ENCODE measurements at places on chromosomes 11 and 22. TPM values are rescaled to one million over a fixed set of nuclear protein-coding genes. Genes with fewer than 3 reads are reported as not detected.

GRCh38 chr22:22714600-22715335 lies 70.4 kb downstream of the GGTLC2 start:
- DNase-seq: no peak

DNA sequence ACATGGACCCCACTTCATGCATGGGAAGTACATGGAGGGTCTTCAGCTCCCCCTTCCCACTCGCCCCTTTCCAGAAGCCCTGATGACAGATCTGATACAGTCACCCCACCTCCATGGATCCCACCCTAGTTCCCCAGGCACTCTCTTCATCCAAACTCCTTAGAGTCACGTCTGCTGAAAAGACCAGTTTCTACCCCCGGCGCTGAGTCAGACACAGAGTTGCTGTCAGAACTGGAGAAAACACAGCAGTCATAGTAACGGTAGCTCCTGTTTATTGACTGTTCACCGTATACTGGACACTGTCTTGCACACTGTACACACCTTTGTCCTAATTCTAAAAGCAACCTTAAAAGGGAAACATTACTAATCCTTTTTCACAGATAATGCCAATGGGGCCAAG lies 29.1 kb downstream of the DRD2 start:
- peak; percentile 77 for DNase-seq

- no peak for DNase-seq
Observed at GRCh38 chr11:4704790-4705334, 278 bp downstream of the MMP26 start.

DNA sequence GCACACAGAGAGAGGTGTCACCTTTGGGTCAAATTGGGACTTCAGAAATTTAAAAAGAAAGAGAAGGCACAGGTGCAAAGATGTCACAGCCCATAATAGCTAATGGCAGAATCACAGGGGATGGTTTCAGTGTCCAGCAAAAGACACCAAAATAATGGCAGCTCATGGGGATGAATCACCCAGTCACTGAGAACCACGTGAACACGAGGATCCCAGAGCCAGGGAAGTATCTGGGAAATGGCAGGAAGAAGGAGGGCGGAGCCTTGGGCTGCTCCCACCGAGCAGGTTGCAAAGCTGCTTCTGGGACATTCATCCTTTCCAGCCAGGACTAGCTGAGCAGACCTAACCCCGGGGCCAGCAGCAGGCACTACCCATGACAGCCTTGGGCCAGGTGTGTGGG lies 45.6 kb downstream of the TRMU start:
- DNase-seq: peak; percentile 73

- DNase-seq: peak; percentile 30
Observed at GRCh38 chr11:111639226-111639925, 37.1 kb downstream of the SIK2 start.

DNA sequence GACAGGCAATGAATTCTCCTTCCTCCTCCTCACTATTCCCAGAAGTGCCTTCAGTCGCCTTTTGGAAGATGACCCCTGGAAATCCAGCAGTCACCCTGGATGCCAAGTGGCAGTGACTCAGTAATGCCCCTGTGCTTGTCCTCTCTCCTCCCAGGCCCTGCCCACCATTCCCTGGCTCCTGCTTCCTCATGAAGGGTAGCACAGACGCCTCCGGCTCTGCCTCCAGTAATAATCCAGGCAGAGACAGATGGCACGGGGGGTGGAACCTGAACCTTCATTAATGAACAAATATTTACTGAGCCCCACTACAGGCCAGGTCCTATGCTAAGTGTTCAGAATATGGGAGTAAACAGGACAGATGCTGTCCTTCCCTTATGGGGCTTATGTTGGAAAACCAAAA lies 23.2 kb downstream of the SYT13 start:
- peak; percentile 81 for DNase-seq

DNA sequence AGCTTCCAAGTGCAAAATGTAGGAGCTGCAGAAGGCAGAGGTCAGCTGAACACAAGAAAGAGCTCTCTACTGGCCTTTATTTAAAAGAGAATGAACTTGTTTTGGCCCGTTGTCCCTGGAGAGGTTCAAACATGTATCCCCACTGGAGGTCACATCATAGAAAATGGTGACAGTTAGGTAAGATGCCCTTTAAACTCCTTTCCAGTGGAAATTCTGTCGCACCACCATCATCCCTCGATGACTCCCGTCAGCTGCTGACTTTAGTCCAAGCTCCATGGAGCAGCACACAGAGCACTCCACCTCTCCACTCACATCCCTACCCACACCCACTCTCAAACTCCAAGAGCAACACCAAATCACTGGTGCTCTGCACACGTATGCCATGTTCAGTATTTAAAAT lies 15.2 kb upstream of the P4HA3 start:
- no peak for DNase-seq

GRCh38 chr22:24010018-24010391 lies 1.1 kb upstream of the CABIN1 start:
- DNase-seq: no peak

DNA sequence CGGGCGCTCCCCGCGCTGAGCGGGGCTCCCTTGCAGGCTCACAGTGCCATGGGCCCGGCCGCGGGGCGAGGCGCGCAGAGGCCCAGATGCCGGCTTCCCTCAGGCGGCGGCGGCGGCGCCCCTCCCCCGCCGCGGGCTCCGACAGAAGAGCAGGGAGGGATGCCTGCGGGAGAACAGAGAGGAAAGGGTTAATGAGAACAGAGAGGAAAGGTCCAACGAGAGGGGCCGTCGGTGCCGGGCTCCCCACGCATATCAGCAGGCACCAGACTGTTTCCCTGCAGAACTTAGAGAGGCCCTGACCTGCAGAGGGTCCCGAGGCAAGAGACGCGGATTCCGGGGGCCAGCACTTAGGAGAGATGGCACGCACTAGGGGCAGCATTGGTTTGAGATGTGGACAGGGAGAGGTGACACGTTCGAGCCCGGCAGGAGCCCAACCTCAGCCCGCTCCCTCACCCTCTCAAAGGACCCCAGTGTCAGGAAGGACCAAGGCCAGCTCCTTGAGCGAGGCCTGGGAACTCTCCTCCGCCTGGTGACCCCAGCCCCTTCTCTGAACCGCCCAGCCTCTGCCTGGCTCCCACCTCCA lies 9.1 kb downstream of the NRXN2 start:
- DNase-seq: no peak

- DNase-seq: peak; percentile 98
Observed at GRCh38 chr11:65420979-65421793, 1.4 kb upstream of the NEAT1 start.

GRCh38 chr22:45587638-45588505 lies 83.8 kb upstream of the ATXN10 start:
- DNase-seq: peak; percentile 70

- no peak for DNase-seq
Observed at GRCh38 chr22:17764036-17764435, 10.2 kb downstream of the BID start.

DNA sequence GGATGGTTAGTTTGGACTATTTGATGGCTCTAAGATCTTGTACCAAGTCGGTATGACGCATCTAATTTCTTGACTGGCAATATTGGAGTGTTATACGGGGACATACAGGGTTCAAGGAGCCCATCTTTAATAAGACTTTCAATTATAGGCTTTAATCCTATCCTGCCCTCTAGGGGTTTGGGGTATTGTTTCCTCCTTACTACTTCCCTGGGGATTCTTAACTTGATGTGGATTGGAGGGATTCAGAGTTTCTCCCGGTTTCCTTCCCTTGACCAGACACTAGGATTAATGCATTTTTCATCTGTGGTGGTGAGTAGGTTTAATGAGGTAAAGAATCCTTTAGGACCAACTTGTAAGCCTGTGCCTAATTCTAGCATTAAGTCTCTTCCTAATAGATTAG lies 18.8 kb downstream of the CYP2D6 start:
- DNase-seq: no peak

DNA sequence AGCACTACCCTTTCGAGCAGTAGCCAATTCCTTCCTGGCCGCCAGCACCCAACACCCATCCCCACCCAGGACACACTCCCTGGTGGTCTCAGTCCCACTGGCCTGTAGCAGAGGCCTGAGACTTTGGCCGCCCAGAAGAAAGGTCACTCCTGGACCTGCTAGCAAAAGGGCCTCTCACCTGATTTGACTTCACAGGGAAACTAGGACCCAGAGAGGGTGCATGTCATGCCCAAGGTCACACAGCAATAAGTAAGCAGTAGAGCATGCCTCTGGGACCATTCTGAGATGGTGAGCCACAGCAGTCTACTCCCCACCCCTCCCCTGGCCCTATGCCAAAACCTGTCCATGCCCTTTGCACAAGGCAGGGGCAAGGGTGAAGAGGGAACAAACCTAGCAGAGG lies 7.3 kb downstream of the ARRB1 start:
- no peak for DNase-seq

GRCh38 chr11:123261345-123262106 lies 66.5 kb upstream of the CLMP start:
- DNase-seq: peak; percentile 76

- DNase-seq: peak; percentile 34
Observed at GRCh38 chr11:12434325-12434654, 56.9 kb downstream of the PARVA start.

- DNase-seq: peak; percentile 31
Observed at GRCh38 chr11:35003186-35003585, 86.8 kb downstream of the PDHX start.

DNA sequence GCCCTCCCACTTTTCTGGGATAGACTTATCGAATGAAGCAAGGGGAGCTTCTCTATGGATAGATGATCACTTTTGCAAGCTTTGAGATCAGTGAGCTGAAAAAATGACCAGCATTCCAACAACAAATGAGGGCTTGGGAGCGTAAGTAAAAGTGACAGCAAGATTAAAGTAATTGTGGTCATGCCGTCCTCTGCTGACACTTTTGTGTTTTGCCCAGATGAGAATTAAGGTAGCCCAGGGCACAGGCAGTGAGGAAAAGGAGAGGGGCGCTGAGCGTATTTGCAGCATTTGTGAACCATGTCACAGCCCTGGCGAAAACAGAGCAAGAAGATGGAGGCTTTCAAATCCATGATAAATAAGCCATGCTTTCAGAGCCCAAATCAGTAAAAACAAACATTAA lies 24.6 kb upstream of the TMA7B start:
- DNase-seq: no peak

DNA sequence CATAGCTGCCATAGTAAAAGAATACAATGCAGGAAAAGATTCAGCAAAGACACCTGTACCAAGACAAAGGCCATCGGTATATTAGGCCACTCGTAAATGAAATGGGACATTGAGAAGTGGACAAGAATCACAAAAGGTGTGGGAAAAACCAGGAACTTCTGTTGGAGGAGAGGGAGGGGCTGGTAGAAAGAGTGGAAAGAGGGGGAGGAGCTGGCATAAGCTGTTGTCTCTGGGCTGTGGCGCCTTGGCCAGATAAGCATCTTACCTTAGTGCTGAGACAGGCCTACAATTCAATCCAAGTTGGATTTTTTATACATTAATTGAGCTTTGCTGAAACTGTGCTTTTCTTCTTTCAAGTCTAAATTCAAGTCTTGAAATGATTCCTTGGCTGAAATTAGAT lies 37.1 kb downstream of the ZNF202 start:
- no peak for DNase-seq

- DNase-seq: no peak
Observed at GRCh38 chr11:18804199-18804999, 12.8 kb upstream of the PTPN5 start.

GRCh38 chr11:77151804-77152509 lies 23.9 kb downstream of the MYO7A start:
- no peak for DNase-seq

GRCh38 chr11:128195057-128195751 lies 392.2 kb downstream of the ETS1 start:
- DNase-seq: no peak

DNA sequence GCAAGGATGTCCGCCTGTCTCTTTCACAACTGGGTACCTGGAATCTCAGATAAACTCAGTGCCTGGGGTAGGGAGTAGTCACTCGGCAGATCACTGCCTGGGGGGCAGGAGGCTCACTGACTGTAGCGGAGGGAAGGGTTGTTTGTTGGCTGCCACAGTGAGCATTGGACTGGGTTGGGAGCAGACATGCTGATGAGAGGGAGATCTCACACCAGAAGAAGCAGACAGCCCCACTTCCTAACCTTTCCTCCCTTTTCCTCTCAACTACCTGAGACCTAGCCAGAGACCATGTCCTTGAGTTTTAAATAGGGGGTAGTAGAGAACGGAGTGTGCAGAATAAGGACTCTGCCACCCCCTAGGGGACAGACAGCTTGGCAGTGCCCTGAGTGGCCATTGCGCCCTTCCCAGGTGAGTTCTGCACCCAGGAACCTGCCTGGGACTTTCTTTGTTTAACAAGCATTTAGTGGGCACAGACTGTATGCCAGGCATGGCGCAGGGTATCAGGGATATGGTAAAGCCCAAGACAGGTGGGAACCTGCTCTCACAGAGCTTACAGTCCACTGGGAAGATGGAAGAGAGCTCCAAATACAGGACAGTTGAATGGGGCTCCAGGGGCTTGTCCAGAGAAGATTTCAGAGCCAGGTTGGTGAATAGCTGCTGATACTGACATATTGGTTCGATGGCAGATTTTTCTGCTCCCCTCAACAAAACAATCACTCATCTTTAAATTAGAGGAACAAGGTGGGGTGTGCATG lies 115.7 kb upstream of the NNMT start:
- DNase-seq: peak; percentile 7

- peak; percentile 58 for DNase-seq
Observed at GRCh38 chr11:47348859-47349258, 3.6 kb downstream of the MYBPC3 start.

- peak; percentile 9 for DNase-seq
Observed at GRCh38 chr22:41243361-41243760, 2.6 kb upstream of the CHADL start.

GRCh38 chr22:25449781-25450317 lies 114.6 kb upstream of the GRK3 start:
- DNase-seq: no peak

DNA sequence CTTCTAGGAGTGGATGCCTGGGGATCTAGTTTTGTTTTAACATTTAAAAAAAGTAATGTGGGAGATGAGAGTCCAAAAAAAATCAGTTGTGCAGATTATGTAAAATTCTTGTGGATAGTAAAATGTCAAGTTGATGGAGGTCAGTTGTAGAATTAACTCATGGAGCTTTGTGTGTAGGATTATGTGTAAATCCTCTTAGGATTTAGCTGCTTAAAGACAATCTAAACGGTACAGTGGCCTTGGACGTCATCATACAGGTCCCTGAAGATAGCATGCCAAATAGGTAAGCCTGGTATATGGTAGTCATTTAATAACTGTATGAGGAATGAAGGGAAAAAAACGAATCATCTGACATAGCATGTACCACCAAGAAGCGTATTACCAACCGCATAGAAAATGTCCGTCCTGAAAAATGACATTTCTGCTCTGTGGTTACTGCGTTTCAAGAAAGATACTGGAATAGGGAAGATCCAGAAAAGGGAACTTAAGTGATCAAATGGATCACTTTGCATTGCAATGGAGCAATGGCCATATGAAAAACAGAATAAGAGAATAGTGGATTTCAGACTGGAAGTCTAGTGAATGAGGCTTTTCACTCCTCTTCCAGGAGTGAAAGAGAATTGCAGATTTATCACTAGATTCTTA lies 61.3 kb downstream of the BCL2L13 start:
- DNase-seq: no peak

GRCh38 chr11:46382646-46383403 lies 1.4 kb downstream of the MDK start:
- peak; percentile 58 for DNase-seq

The CTSF gene
- 28.4 TPM for total RNA-seq

The CDC42EP2 gene
- total RNA-seq: 1.6 TPM

The MS4A6A gene
- not detected for total RNA-seq

The PRRG4 gene
- total RNA-seq: 4.4 TPM

The TECTA gene
- 0.32 TPM for total RNA-seq

The BATF2 gene
- total RNA-seq: 6.2 TPM

The VWA5A gene
- total RNA-seq: 4.3 TPM

The P2RY2 gene
- 0.84 TPM for total RNA-seq

The DLG2 gene
- total RNA-seq: not detected

The CECR2 gene
- not detected for total RNA-seq

The MYO7A gene
- not detected for total RNA-seq

The KDELR3 gene
- 83.7 TPM for total RNA-seq

The KLHL35 gene
- 7.2 TPM for total RNA-seq
